ENCODE measurements at places on chromosomes 11 and 22.

DNA sequence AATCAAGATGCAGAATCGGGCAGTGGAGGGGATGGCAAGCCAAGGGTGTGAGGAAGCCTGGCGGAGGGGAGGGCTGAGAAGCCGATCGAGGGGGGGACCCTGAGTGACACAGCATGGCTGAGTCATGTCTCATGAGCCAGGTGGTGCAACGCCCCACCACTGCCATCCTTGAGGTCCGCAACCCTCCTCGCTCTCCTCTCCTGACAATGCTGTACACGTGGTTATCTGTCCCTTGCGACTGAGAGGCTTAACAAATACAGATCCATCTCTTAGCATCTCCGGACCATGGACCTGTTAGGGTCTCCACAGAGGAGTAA, 14.2 kb downstream of the SLC22A12 start:
- DNase-seq = no peak
- H3K4me1 ChIP-seq = no peaks in the 10 kb centered on the region
- no peaks in the 10 kb centered on the region for H3K36me3 ChIP-seq
- H3K4me3 ChIP-seq = no peak overlapping the region

- H3K27ac ChIP-seq = no peak overlapping the region
- H3K4me3 ChIP-seq = no peak overlapping the region
- no peaks in the 10 kb centered on the region for H3K36me3 ChIP-seq
- no peaks in the 10 kb centered on the region for H3K4me1 ChIP-seq
- H3K27me3 ChIP-seq = no peaks in the 10 kb centered on the region
These were observed 38.7 kb upstream of the SWAP70 start for GRCh38 chr11:9625162-9625561.

- no peak overlapping the region for H3K4me3 ChIP-seq
- no peaks in the 10 kb centered on the region for H3K4me1 ChIP-seq
These were observed 1.6 kb downstream of the NELL1 start for GRCh38 chr11:20670932-20671403.

- H3K4me1 ChIP-seq = peaks cover 14% of the 10 kb centered on the region
- no peak overlapping the region for H3K4me3 ChIP-seq
- H3K27ac ChIP-seq = no peak overlapping the region
- no peaks in the 10 kb centered on the region for H3K36me3 ChIP-seq
- no peaks in the 10 kb centered on the region for H3K27me3 ChIP-seq
These were observed 34.2 kb downstream of the EXPH5 start for GRCh38 chr11:108559340-108559739.

DNA sequence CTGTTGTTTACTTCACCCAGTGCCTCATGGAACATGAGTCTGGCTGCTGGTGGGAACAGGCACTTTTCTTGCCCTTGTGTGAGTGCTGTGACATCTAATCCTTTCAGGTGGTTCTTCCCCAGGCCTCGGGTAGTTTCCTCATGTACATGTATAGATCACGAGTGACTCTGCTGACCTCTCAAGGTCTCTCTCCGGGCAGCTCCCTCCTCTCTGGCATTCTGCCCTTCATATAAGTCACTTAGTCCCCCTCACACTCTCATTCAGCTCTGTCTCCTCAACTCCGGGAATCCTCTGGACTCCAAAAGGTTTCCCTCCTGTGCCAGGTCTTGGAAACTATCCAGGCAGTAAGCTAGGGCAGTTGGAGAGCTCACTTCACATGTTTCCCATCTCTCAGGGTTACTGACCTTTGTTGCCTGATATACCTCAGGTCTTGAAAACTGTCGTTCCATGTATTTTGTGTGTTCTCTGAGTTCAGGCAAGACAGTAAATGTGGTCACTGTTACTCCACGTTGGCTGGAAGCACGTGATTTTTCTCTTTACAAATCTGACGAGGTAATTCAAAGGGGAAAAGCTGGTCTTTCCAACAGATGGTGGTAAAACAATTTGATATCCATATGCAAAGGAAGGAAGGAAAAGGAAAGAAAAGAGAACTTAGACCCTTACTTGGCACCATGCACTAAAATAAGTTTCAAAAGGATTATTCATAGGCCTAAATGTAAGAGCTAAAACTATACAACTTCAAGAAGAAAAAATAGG, 40.5 kb upstream of the PITPNB start:
- H3K27ac ChIP-seq = no peak overlapping the region
- no peaks in the 10 kb centered on the region for H3K27me3 ChIP-seq
- H3K36me3 ChIP-seq = no peaks in the 10 kb centered on the region
- no peak overlapping the region for H3K4me3 ChIP-seq
- no peaks in the 10 kb centered on the region for H3K4me1 ChIP-seq

DNA sequence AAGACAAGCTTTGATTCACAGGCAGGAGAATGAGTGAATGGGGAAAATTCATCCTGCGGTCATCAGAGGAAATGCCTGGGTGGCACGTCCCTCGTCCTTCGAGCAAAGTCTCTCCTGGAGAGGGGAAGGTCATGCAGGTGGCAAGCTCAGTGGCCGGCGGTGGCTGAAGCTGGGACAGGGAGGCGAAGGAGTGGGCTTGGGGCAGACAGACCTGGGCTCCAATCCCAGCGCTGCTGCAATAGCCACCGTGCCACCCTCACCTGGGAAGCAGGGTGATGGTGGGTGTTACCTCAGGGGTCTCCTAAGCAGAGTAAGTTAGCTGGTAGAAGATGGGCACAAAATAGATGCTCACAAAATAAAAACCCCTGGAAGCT, 22.4 kb upstream of the CACNG2 start:
- no peak overlapping the region for H3K4me3 ChIP-seq
- DNase-seq = no peak
- H3K27me3 ChIP-seq = peaks cover 30% of the 10 kb centered on the region
- H3K36me3 ChIP-seq = no peaks in the 10 kb centered on the region
- H3K27ac ChIP-seq = no peak overlapping the region

- no peak for DNase-seq
- peaks cover 2% of the 10 kb centered on the region for H3K36me3 ChIP-seq
- H3K27me3 ChIP-seq = no peaks in the 10 kb centered on the region
- no peaks in the 10 kb centered on the region for H3K4me1 ChIP-seq
- no peak overlapping the region for H3K4me3 ChIP-seq
These were observed 31.7 kb downstream of the EXT2 start for GRCh38 chr11:44127130-44127529.

GRCh38 chr11:40293655-40294348, 1165.7 kb downstream of the LRRC4C start:
- peak; percentile 14 for DNase-seq
- peaks cover 9% of the 10 kb centered on the region for H3K4me1 ChIP-seq
- H3K27ac ChIP-seq = no peak overlapping the region
- H3K4me3 ChIP-seq = peak overlapping the region; percentile 86
- H3K36me3 ChIP-seq = peaks cover 3% of the 10 kb centered on the region
- H3K27me3 ChIP-seq = peaks cover 16% of the 10 kb centered on the region

- H3K27me3 ChIP-seq = no peaks in the 10 kb centered on the region
- peaks cover 22% of the 10 kb centered on the region for H3K4me1 ChIP-seq
- no peak overlapping the region for H3K27ac ChIP-seq
- H3K36me3 ChIP-seq = peaks cover 7% of the 10 kb centered on the region
- H3K4me3 ChIP-seq = no peak overlapping the region
- DNase-seq = no peak
These were observed 85.1 kb downstream of the RRAS2 start for GRCh38 chr11:14273895-14274294.

GRCh38 chr22:20803696-20804324, 29.9 kb downstream of the SERPIND1 start:
- no peaks in the 10 kb centered on the region for H3K27me3 ChIP-seq
- peak overlapping the region; percentile 32 for H3K27ac ChIP-seq
- H3K36me3 ChIP-seq = peaks cover 21% of the 10 kb centered on the region
- H3K4me1 ChIP-seq = peaks cover 8% of the 10 kb centered on the region
- peak; percentile 45 for DNase-seq

DNA sequence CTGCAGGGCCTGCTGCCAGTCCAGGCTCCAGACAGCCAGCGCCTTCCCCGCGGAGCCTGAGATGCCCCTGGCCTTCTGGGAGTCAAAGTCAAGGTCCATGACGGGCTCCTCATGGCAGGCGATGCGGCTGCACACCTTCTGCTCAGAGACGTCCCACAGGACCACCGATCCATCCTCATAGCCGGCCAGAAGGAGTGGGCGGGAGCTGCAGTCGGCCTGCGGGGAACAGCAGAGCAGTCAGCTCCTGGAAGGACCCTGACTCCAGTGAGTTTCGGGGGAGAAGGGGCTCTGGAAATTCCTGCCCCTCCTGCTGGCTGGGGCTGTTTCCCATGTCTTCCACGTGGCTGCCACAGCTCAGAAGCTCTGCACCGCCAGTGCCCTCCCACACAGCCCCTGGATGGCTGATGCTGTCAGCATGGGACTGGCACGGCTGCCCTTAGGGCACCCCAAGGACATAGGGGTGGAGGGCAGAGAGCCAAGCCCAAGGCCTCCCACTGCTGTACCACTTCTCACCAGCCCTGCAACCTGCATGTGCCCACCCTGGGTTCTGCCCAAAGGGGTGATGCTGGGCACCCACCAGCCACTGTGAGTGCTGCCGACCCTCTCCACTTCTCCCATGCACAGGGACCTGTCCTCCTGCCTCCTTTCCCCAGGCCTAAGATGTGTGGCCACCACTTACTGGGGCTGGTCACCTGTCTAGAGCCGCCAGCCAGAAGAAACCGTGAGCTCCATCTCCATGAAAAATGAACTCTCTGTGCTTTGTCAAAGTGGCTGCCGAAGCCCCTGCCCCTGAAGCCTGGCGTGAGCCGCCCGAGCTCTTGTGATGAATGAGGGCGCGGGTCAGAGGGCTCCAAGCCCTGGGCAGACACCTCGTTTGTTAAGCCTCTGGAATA, 41.7 kb downstream of the TBX1 start:
- no peak for DNase-seq
- no peaks in the 10 kb centered on the region for H3K4me1 ChIP-seq
- H3K4me3 ChIP-seq = no peak overlapping the region
- no peaks in the 10 kb centered on the region for H3K36me3 ChIP-seq
- no peak overlapping the region for H3K27ac ChIP-seq

DNA sequence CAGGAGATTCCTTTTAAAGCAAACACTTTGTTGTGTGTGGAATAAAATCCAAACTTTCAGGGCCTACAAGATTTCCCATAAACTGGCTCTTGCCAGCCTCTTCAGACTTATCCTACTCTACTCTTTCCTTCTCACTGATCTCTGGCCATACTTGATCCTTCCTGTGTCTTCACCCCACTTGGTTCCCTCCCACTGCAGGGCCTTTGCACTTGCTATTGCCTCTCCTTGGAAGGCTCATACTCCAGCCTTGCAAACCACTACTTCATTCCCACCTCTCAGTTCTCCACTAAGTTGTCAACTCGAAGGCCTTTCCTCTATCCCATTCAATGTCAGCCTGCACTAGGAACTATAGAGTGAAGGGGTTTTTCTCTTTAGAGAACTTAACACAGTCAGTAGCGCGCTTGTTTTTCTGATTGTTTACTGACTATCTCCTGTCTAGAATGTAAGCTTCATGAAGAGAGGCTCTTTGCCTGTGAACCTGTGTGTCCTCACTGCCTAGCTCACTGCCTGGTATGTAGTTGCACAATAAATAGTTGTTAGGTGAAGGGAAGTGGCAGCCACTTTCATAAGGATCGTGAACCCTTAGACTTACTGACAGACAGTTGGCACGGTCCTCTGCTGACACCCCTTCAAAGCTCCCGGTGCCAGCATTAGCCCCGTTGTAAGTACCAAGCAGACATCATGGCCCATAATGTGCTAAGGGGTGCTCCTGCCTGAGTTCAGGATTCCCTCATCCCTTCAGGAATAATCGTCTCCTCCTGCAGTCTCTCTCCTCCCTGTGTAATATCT, 833 bp upstream of the ME3 start:
- H3K27ac ChIP-seq = no peak overlapping the region
- peaks cover 66% of the 10 kb centered on the region for H3K27me3 ChIP-seq
- H3K4me1 ChIP-seq = peaks cover 15% of the 10 kb centered on the region
- peaks cover 2% of the 10 kb centered on the region for H3K36me3 ChIP-seq

DNA sequence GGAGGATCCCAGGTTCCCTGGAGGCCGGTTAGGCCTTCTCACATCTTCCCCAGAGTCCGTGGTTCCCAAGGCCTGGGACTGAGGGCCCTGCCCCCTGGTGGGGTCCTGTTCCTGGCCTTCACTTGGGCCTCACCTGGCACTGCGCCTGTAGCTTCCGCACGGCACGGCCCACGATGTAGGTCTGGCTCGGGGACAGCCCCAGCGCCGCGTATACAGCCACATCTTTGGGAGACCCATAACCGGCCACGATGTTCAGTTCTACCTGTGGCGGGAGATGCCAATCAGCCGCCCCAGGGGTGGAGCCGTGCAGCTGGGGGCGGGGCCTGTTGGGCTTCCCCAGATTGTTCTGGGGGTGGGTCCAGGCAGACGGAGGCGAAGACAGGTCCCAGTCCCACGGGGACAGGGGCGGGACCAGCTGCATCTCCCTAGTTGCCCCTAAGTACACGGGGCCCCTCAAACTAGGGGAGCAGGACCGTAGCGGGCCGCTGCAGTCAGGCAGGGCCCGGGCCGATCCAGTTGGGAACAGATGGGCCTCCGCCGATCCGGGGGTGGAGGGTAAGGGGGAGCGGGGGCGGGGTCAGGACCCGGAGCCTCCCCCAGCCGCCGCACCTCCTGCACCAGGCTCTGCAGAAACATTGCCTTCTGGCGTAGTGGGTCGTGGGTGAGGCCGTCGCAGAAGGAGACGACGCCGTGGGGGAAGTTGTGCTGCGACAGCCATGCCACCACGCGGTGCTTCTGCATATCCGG, 10.1 kb downstream of the AIP start:
- H3K4me3 ChIP-seq = no peak overlapping the region
- no peak for DNase-seq
- peaks cover 11% of the 10 kb centered on the region for H3K36me3 ChIP-seq
- H3K27me3 ChIP-seq = no peaks in the 10 kb centered on the region
- H3K27ac ChIP-seq = no peak overlapping the region
- H3K4me1 ChIP-seq = peaks cover 16% of the 10 kb centered on the region

GRCh38 chr11:789943-790342, at the start of gene CEND1:
Gene CEND1, minus strand, starts transcription at chr11:790090. Its CDS starts 1,514 bp downstream, at chr11:788576.
- peaks cover 1% of the 10 kb centered on the region for H3K36me3 ChIP-seq
- no peaks in the 10 kb centered on the region for H3K27me3 ChIP-seq
- DNase-seq = peak; percentile 52
- peak within 1 kb of the TSS; percentile 36 for H3K4me3 ChIP-seq
- no peak within 1 kb of the TSS for H3K27ac ChIP-seq
- no peaks in the 10 kb centered on the region for H3K4me1 ChIP-seq

All from activated T-cell treated with anti-CD3 and anti-CD28 coated beads, Interleukin-2, amount 50 U/mL, for 72 hours (primary cell).